ENCODE measurements at places on chromosomes 4 and X. TPM values are rescaled to one million over a fixed set of nuclear protein-coding genes. Genes with fewer than 3 reads are reported as not detected.

GRCh38 chr4:161767116-161767515 lies 396.7 kb downstream of the FSTL5 start:
- H3K4me3 ChIP-seq = no peak overlapping the region
- H3K4me1 ChIP-seq = no peaks in the 10 kb centered on the region
- H3K27ac ChIP-seq = no peak overlapping the region
- no peaks in the 10 kb centered on the region for H3K27me3 ChIP-seq
- no peaks in the 10 kb centered on the region for H3K36me3 ChIP-seq

Gene IL1RAPL1
- total RNA-seq = not detected

DNA sequence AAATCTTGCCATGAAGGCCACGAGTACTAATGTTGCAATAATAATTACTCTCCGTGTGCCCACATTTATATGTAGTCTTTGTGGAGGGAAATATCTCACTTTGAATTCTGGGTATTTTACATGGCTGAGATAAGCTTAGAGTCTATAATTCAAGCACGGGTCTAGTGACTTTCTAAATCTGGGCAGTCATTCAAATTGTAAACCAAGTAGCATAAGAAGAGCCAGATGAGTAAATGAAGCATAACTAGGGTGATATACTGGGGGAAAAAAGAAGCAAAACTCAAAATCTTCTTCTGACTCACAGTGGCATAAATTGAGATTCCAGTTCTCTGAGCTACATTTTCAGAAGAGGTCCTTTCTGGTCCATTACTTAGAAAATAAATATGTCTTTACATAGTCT lies 53.0 kb downstream of the MAPK10 start:
- H3K27me3 ChIP-seq = no peaks in the 10 kb centered on the region
- H3K4me3 ChIP-seq = no peak overlapping the region
- no peaks in the 10 kb centered on the region for H3K4me1 ChIP-seq

GRCh38 chrX:74422576-74423288 lies 1.4 kb downstream of the SLC16A2 start:
- H3K4me1 ChIP-seq = no peaks in the 10 kb centered on the region
- no peaks in the 10 kb centered on the region for H3K36me3 ChIP-seq

Gene HSFX3
- total RNA-seq = not detected

GRCh38 chr4:153804722-153805121 lies 15.8 kb upstream of the SFRP2 start:
- no peaks in the 10 kb centered on the region for H3K27me3 ChIP-seq
- DNase-seq = no peak
- no peak overlapping the region for H3K4me3 ChIP-seq
- H3K27ac ChIP-seq = no peak overlapping the region

- H3K27me3 ChIP-seq = no peaks in the 10 kb centered on the region
- H3K36me3 ChIP-seq = no peaks in the 10 kb centered on the region
- no peak overlapping the region for H3K4me3 ChIP-seq
Observed at GRCh38 chr4:137961051-137961438, 281.1 kb downstream of the SLC7A11 start.

DNA sequence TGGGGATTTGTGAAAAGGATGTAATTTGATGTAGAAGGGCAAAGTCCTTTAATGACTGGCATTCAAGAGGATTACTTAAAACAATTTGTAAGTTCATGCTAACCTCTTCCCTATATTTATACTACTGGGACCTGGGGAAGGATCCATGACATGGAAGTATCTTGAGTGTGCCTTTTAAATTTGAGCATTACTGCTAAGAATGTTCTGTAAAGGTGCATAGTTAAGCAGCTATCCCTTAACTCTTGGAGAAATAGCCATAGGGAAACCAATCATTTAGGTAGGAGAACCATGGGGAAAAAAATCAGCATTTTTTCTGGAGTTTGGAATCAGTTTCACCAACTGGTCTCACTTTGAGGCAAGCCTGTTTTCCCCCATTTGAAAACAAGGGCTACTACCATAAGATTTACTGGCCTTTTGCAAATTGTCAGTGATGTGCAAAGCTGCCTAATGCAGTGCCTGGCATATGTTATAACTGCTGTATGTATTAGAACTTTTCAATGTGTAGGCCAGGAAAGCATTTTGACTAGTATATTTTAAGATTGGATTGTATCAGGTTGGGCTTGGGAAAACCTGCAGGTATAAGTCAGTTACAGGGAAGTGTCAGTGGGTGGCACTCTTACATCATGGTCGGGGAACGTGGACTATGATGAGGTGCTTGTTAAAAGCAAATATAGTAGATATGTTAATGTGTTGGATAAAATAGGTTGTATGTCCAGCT lies 72.1 kb downstream of the PRSS12 start:
- no peak overlapping the region for H3K27ac ChIP-seq
- no peaks in the 10 kb centered on the region for H3K27me3 ChIP-seq
- DNase-seq = peak; percentile 42
- no peaks in the 10 kb centered on the region for H3K36me3 ChIP-seq
- peaks cover 17% of the 10 kb centered on the region for H3K4me1 ChIP-seq

Gene VEGFD
- total RNA-seq = not detected

DNA sequence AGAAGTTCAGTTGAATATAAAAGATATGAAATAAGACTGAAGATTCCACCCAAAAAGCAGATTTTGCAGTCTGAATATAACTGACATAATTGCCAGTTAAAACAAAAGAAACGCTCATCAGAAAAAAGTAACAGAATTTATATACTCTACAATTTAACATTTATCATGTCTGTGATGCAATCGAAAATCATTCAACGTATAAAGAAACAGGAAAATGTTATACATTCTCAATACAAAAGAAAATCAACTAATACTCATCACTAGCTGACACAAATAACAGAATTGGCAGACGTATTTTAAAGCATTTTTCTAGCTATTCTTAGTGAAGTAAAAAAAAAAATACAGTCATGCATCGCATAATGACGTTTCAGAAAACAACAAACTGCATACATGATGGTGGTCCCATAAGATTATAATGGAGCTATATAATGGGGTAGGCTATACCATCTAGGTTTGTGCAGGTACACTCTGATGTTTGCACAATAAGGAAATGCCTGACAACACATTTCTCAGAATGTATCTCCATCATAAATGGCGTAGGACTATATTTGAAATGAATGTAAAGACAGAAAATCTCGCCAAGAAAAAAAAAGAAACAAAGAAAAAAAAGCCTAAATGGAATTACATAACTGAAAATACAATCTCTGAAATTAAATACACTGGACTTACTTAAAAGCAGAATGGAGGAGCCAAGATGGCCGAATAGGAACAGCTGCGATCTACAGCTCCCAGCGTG lies 34.3 kb downstream of the OR13H1 start:
- H3K36me3 ChIP-seq = no peaks in the 10 kb centered on the region
- H3K27ac ChIP-seq = no peak overlapping the region
- no peak overlapping the region for H3K4me3 ChIP-seq

Gene ATRX
- 86.1 TPM for total RNA-seq

- H3K27me3 ChIP-seq = no peaks in the 10 kb centered on the region
- H3K36me3 ChIP-seq = no peaks in the 10 kb centered on the region
- H3K4me1 ChIP-seq = no peaks in the 10 kb centered on the region
- H3K27ac ChIP-seq = no peak overlapping the region
Observed at GRCh38 chr4:47686294-47686872, 151.5 kb downstream of the CORIN start.

DNA sequence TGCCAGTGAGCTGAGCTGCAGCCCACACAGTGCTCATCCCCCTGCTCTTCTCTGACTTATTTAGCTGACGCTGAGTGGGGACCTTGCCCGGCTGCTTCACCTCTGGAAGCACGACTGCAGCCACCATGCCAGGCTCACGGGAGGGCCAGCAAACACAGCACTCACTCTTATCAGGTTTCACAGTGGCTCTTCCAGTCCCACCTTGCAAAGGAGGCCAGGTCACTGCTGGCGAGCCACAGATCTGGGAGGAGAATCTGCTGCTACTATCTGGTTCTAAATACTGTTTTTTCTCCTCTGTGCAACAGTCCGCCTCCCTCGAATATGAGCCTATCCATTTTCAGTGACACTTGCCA lies 6.7 kb upstream of the SPON2 start:
- no peak overlapping the region for H3K27ac ChIP-seq
- H3K36me3 ChIP-seq = no peaks in the 10 kb centered on the region
- no peak overlapping the region for H3K4me3 ChIP-seq

GRCh38 chrX:123920105-123920785 lies 41.3 kb upstream of the STAG2 start:
- no peak overlapping the region for H3K27ac ChIP-seq
- no peak for DNase-seq
- no peaks in the 10 kb centered on the region for H3K27me3 ChIP-seq
- H3K4me3 ChIP-seq = no peak overlapping the region

Gene TMEM47
- total RNA-seq = 4.4 TPM

- peak; percentile 54 for DNase-seq
- H3K27ac ChIP-seq = no peak overlapping the region
- no peaks in the 10 kb centered on the region for H3K4me1 ChIP-seq
- H3K27me3 ChIP-seq = no peaks in the 10 kb centered on the region
Observed at GRCh38 chrX:71178908-71179307, 34.3 kb downstream of the NLGN3 start.

Gene ART3
- 0.85 TPM for total RNA-seq

GRCh38 chrX:72584163-72584562 lies 11.5 kb upstream of the HDAC8 start:
- no peak overlapping the region for H3K27ac ChIP-seq
- no peaks in the 10 kb centered on the region for H3K36me3 ChIP-seq
- no peaks in the 10 kb centered on the region for H3K4me1 ChIP-seq
- no peak for DNase-seq
- H3K4me3 ChIP-seq = no peak overlapping the region

DNA sequence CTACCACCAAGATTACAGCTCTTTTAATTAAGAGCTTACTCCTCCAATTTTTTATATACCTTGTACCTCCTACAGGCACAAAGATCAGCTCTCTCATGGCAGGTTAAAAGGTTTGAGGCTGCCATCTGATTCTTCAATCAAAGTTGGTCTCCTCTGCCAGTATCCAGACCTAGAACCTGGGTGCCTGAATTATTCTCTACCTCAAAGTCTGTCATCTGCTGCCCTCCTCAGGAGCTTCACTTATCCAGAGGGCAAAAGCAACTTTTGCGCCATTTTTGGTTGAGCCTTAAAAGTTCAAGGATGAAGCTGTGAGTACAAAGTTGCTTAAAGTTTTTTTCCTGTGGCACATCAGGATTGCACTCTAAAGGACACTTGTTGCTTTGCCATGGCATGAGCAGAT lies 343.7 kb upstream of the PPP1R2C start:
- H3K27ac ChIP-seq = no peak overlapping the region
- no peaks in the 10 kb centered on the region for H3K27me3 ChIP-seq

Gene RRAGB
- 29.8 TPM for total RNA-seq

DNA sequence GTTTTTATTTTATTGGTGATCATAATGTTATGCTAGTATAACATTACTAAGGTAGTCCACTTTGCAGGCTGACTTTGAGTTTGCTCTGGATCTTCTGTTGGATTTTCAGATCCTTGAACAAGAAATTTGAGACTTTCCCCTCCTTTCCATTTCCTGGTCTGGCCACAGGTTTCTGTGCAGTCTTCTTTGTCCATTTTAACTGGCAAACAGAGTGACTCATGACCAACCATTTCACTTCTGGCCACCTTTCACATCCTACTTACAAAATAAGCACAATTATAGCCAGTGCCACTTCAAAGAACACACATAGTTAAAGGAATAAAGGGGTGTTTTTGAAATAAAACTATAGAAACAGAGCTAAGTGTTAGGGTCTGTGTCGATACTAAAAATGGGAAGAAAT lies 8.4 kb downstream of the ANK2 start:
- no peak overlapping the region for H3K4me3 ChIP-seq
- no peaks in the 10 kb centered on the region for H3K27me3 ChIP-seq
- H3K27ac ChIP-seq = no peak overlapping the region
- H3K4me1 ChIP-seq = no peaks in the 10 kb centered on the region
- no peaks in the 10 kb centered on the region for H3K36me3 ChIP-seq

DNA sequence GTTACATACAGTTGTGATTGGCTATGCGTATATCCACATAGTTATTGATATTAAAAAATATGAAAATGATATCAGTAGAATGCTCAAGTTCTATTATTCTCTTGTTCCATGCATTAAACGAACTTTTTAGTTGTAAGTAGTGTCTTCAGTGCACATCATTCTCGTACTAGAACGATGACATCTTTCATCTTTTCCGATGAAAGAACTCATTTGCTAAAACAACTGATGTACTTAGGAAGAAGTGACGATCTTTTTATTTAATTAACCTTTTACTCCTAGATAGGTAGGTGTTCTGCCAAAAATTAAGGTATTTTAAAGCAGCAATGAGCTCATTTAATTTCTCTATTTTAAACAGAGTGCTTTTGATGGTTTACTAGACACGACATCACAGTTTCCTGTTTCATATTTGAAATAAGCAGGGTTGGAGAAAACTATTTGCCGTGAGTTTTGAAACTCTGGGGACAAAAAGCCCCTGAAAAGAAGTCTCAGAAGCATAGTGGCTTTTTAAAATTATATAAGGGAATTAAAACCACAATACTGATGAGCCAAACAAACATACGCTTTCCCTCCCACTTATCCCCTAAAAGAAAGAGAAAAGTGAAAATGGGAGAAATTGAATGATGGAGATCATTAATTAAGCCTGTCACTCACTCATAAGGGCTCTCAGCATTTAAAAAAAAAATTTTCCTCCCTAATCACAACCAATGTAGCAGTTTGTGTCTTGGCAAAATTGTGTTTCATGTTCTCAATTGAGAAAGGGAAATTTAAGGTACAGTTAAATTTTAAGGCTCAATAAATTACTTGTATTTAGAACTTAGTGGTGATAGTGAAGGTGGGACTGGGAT lies 25.6 kb downstream of the SPRY1 start:
- no peak overlapping the region for H3K4me3 ChIP-seq
- no peak for DNase-seq
- peak overlapping the region; percentile 32 for H3K27ac ChIP-seq
- no peaks in the 10 kb centered on the region for H3K36me3 ChIP-seq

GRCh38 chr4:142100941-142101340 lies 464.6 kb downstream of the IL15 start:
- no peaks in the 10 kb centered on the region for H3K4me1 ChIP-seq
- no peaks in the 10 kb centered on the region for H3K27me3 ChIP-seq
- no peaks in the 10 kb centered on the region for H3K36me3 ChIP-seq

Gene SULT1B1
- total RNA-seq = 15.7 TPM

GRCh38 chr4:38315286-38315685 lies 348.7 kb upstream of the KLF3 start:
- H3K4me3 ChIP-seq = no peak overlapping the region
- peak overlapping the region; percentile 97 for H3K27ac ChIP-seq
- no peak for DNase-seq

GRCh38 chr4:73446336-73446938 lies 10.4 kb downstream of the AFP start:
- no peaks in the 10 kb centered on the region for H3K4me1 ChIP-seq
- H3K36me3 ChIP-seq = no peaks in the 10 kb centered on the region
- H3K4me3 ChIP-seq = no peak overlapping the region
- H3K27me3 ChIP-seq = no peaks in the 10 kb centered on the region
- no peak for DNase-seq

- DNase-seq = no peak
- peaks cover 3% of the 10 kb centered on the region for H3K36me3 ChIP-seq
- H3K4me1 ChIP-seq = no peaks in the 10 kb centered on the region
Observed at GRCh38 chr4:11436084-11436483, 7.4 kb upstream of the HS3ST1 start.
